RWPE1 (cell line): ENCODE measurements at places on chromosomes 12 and 14.

DNA sequence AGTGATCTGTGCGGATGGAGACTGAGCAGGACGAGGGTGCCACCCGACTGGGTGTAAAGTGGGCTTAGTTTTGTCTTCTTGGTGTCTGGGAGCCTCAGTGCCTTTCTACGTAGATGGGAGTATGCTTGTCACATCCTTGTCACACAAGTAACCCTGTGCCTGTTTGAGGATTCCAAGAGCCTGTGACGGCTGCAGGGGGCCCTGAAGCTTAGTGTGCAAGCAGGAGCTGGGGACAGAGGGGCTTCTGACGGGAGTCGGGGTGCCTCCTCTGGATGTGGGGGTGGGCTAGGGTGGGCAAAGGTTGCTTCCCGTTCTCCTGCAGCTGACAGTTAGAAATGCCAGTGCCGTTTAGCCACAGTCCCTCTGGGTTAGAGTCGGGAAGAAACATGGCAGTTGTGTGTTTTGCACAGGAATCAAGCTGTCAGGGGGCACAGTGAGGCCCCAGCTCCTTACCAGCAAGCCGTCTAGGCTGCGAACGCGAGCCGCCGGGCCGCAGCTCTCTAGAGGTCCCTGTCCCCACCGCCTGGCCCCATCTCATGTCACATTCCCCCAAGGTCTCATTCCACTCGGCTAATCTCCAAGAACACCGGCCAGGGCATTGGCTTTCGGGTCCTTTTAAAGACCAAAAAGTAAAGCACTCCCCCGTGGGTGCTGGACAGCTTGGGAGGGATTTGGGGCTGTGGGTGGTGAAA is 7.0 kb downstream of the RTL1 start:
- no peak for DNase-seq

GRCh38 chr14:91303091-91303923 is 58.8 kb upstream of the GPR68 start:
- DNase-seq, result peak; percentile 70

- DNase-seq, result peak; percentile 26
Observed at GRCh38 chr12:16359512-16360491, 12.4 kb downstream of the MGST1 start.

- DNase-seq, result no peak
Observed at GRCh38 chr14:68864361-68864750, 71.5 kb upstream of the ZFP36L1 start.

GRCh38 chr14:104138718-104139459 is 502 bp downstream of the KIF26A start:
- DNase-seq, result no peak

GRCh38 chr12:65510584-65511050 is 232.1 kb downstream of the MSRB3 start:
- DNase-seq, result no peak

DNA sequence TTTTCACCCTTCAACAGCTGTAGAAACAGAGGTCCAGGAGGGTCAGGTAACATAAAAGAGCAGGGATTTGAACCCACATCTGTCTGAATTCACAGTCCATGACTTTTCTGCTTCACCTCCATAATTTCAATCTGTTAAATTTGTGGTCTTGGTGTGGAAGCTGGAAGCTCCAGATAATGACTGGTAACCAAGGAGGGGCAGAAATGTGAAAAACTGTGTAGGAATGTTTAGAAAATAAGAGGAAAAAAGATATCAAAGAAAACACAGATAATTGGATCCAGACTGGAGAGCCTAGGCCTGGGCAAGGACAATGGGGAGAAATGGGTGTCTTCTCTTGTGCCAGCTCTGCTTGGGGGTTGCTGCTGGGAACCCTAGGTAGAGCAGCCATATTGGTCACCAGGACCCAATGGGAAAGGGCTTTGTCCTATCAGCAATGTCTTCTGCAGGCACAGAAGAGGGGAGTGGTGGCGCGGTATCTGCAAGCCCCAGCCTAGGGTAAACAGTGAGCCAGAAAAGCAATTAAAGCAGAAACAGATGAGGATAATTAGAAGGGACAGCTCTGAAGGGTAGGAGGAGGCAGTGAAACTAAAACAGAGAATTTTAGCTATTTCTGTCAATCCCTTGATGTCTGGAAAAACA is 54.3 kb upstream of the CCDC91 start:
- DNase-seq, result no peak

GRCh38 chr12:122996188-122996601 is 15.7 kb downstream of the ARL6IP4 start:
- DNase-seq, result no peak

- peak; percentile 27 for DNase-seq
Observed at GRCh38 chr12:105330931-105331804, 677 bp downstream of the C12orf75 start.

DNA sequence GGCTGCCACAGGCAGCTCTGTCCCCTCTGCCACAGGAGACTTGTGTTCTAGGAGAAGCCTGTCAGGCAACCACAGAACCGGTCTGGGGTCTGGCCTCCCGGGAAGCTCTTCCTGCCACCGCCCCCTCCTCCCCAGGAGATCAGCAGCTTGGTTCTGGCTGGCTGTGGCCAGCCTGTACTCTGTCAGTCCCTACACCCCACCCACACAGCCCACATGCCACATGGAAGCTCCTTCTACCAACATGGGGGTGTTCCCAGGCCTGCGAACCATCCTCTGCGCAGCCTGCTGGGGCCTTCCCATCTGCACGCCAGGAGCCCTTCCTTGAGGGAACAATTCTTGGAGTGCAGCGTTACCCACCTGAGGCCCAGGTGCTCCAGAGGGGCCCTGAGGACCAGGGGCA is 16.8 kb downstream of the TMEM106C start:
- DNase-seq, result no peak

DNA sequence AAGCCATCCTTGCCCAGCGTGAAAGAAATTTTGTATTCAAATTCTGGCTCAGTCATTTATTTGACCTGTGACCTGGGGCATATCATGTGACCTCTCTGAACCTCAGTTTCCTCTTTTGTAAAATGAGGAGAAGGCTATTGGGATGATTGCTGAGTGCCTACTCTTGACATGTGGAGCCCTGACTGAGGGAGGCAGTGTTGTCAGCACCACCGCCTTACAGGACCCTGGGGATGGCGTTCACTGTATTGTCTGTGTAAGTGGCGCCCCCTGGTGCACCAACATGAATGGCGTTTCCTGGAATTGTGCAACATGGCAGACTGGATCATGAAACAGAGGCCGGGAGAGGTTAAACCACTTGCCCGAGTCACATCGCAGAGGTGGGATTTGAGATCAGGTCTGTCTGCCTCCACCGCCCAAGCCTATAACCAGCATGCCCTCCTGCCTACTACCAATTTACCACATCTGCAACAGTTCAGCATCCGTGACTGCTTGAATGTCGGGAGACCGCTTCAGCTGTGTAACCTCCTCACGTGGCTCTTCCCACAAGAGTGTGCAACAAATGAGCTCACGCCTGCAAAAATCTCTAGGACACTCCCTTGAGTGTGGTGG is 20.1 kb upstream of the CCDC63 start:
- peak; percentile 63 for DNase-seq

DNA sequence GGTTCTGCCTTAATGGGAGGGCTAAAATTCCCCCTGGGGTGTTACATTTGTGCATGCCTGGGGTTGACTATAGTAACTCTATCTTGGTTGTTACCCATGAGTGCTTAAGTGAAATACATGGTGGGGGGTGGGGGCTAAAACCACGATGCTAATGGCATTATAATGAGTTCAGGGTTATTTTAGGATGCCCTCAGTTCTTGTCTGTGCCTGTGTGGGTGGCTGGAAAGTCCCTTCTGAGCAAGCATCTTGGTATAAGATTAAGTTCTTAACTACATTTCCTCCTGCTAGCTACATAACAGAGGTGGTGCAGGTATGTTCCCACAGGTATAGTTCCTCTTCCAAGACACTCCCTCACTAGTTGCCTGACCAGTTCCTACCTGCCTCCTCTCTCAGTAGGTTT is 822.3 kb downstream of the LRFN5 start:
- no peak for DNase-seq

DNA sequence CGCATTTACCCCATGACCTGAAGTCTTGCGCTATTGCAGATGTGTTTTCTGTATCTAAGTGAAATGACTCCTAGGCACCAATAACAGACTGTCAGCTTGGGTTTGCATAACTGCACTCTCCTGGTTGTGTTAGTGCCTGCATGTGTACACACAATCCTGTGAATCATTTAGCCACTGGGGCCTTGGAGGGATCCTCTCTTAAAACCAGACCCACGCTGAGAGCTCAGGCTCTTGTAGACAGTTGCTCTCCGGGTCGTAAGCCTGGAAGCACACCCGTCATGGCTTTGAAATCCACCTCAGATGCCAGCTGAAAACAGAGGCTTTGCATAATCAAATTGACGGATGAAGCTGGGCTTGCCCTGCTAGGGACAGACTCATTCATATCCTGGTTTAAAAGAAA is 79.2 kb upstream of the RBM19 start:
- no peak for DNase-seq

DNA sequence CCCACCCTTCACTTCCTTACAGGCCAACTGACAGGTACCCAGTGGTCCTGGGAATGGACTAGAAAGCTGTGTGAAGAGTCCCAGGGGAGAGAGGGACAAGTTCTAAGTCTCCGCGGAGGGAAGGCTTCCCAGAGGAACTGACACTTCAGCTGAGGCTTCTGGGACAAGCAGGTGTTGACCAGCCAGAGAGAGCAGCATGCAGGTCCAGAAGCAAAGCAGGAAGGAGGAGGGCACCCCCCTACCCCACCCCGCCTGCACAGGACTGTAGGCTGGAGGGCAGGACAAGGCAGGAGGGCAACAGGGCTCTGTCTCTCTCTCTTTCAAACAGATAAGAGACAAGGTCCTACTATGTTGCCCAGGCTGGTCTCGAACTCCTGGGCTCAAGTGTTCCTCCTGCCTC is 58.2 kb upstream of the CORO1C start:
- DNase-seq, result no peak

DNA sequence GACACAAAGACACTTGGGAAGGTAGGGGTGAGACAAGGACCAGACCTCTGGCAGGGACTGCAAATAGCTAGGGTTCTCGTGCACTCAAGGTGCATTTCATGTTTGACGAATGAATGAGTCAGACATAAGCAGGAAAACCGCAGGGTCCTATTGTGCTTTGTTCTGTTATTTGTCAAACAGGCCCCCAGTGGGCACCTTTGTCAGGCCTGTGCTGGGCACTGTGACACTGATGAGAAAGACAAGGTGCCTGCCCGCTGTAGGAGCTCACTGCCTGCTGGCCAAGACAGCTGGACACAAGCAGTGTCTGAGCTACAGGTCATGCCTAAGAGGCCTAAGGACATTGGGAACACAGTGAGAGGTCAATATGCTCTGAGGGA is 2.3 kb downstream of the OTUB2 start:
- DNase-seq, result peak; percentile 66

GRCh38 chr12:113467142-113467501 is 4.5 kb downstream of the LHX5 start:
- no peak for DNase-seq

DNA sequence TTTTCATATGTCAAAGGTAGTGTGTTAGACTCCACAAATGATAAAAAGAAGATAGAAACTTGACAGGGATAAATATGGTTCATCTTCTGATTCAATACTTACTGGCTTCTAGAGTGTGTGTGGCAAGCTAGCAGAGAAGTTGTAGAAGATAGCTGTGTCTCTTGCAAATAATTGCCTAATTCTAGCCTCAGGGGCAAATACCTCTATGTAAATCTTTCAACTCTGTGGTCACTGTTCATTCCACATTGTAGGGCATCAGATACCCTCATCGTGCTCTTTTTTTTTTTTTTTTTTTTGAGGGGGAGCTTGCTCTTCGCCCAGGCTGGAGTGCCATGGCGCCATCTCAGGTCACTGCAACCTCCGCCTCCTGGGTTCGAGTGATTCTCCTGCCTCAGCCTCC is 1.7 kb downstream of the OLR1 start:
- DNase-seq, result peak; percentile 51

DNA sequence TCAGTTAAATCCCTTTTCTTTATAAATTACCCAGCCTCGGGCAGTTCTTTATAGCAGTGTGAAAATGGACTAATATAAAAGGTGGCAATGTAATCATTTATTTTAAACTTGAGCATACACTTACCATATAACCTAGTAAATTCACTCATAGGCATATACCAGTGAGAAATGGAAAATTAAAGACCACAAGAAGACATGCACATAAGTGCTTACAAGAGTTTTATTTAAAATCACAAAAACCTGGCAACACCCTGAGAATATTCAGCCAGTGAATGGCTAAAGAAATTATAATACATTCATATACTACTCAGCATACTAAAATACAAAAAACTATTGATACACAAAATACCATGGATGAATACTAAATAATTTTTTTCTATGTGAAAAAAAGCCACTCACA is 1017.5 kb upstream of the TMEM132C start:
- no peak for DNase-seq

DNA sequence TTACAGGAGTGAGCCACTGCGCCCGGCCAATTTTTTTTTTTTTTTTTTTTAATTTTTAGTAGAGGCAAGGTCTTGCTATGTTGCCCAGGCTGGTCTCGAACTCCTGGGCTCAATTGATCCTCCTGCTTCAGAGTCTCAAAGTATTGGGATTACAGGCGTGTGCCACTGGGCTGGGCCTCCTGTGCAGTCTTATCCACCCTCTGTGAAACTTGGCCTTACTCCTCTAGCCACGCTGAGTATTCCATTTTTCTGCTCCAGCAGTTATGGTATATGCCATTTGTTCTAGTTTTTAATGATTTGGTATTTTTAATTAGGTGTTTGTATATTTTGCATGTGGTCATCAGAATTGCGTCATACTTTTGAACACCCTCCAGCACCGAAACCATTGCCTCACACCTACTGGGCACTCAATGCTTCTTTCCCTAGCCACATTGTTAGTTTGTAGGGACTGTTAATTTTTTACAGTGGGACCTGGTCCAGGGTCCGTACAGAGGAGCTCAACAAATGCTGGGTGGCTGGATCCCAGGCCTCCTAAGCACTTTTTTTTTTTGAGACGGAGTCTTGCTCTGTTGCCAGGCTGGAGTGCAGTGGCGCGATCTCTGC is 11.4 kb downstream of the RIOX1 start:
- no peak for DNase-seq

- no peak for DNase-seq
Observed at GRCh38 chr12:39028382-39028781, 123.0 kb upstream of the CPNE8 start.

GRCh38 chr12:56953314-56953713 is 4.1 kb downstream of the RDH16 start:
- no peak for DNase-seq

GRCh38 chr12:79347866-79348265 is 342.9 kb downstream of the PAWR start:
- no peak for DNase-seq

GRCh38 chr12:123059500-123059899 is 79.0 kb downstream of the ARL6IP4 start:
- no peak for DNase-seq

GRCh38 chr12:105799103-105799502 is 339.7 kb downstream of the NUAK1 start:
- no peak for DNase-seq

GRCh38 chr12:46160101-46160980 is 108.5 kb downstream of the SLC38A1 start:
- peak; percentile 77 for DNase-seq

- DNase-seq, result no peak
Observed at GRCh38 chr12:46518729-46519128, 146.2 kb upstream of the SLC38A2 start.

GRCh38 chr14:90426031-90426540 is 29.3 kb downstream of the CALM1 start:
- no peak for DNase-seq
